ENCODE measurements at places on chromosomes 13 and 19.

GRCh38 chr13:29136341-29136740 is 316.2 kb downstream of the MTUS2 start:
- no peak for DNase-seq

DNA sequence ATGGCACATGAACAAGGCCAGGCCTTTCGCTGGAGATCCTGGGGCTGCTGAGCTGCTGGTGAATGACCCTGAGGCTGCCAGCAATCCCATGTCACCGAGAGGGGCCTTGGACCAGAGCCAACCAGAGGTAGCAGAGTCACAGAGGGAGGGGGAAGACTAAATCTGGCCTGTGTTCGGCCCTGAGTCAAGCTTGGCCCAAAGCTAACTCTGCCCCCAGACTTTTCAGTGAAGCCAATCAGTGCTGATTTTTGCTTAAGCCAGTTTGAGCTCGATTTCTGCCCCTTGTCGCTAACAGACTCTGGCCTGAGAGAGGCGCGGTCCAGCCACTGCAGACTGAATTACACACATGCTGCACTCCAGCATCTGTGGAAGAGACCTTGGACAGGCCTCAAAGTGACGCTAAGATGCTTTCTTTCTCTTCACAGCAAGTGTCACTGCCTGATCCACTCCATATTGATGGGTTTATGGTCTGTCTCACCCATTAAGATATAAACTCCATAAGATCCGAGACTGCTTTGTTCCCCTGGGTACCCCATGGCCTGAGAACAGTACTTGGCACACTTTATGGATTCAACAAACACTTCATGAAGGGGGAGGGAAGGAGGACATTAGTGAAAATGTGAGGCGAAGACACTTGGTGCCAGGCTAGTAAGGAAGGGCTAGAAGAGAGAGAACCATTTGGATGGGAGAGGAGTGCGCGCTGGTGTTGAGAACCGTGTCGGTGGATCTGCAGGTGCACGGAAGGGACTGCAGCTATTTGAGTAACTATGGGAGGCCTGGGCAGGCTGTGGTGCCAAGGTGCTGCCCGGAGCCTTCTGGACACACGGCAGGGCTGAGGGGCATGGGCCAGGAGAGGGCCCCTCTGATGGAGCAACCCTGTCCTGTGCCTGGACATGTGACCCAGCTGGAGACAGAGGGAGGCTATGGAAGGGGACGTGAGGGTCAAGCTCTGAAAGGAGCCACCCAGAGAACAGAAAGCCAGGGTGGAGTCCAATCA is 17.6 kb downstream of the RANBP3 start:
- DNase-seq, result no peak

DNA sequence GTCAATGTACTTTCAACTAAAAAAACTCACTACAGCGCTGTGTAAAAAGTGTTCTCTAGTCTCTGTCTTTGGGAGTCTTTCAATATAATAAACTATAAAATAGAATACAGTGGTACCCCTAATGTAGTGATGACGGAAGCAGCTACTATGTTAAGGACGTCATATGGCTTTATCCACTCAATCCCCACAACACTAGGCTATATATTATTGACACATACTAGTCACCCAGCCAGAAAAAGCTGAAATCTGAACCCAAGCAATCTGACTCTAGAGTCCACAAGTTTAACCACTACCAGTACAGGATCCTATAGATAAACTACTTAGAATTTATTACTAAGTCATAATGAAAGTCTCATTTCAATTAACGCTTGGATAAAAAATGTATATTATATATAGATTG is 48.3 kb downstream of the ELF1 start:
- DNase-seq, result no peak

GRCh38 chr19:49658139-49658517 is 7.5 kb downstream of the IRF3 start:
- DNase-seq, result no peak

- DNase-seq, result no peak
These were observed 5.1 kb downstream of the DACH1 start for GRCh38 chr13:71861769-71862458.

- DNase-seq, result no peak
These were observed 42.7 kb upstream of the GAS6 start for GRCh38 chr13:113906571-113906970.

- no peak for DNase-seq
These were observed 209.8 kb downstream of the POU4F1 start for GRCh38 chr13:78393286-78394142.

- no peak for DNase-seq
These were observed 2.3 kb downstream of the IER2 start for GRCh38 chr19:13152356-13152973.

DNA sequence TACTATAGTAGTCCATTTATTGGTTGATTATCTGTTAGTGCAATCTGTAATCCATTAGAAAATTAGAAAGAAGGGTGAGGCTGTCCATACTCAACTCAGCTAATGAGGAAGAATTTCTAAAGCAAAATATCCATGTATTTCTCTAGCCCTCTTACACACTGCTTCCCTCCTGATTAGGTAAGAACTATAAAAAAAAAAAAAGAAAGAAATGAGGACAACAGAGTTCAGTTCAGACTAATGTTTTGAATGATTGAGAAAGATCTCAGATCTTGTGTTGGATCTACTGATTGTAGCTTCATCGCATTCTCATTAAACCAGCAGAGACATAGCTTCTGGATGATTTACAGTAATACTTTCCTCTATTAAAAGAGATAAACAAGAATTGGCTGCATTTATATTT is 233.3 kb downstream of the KLF5 start:
- no peak for DNase-seq

- no peak for DNase-seq
These were observed 1466.4 kb downstream of the EFNB2 start for GRCh38 chr13:105069106-105069505.

DNA sequence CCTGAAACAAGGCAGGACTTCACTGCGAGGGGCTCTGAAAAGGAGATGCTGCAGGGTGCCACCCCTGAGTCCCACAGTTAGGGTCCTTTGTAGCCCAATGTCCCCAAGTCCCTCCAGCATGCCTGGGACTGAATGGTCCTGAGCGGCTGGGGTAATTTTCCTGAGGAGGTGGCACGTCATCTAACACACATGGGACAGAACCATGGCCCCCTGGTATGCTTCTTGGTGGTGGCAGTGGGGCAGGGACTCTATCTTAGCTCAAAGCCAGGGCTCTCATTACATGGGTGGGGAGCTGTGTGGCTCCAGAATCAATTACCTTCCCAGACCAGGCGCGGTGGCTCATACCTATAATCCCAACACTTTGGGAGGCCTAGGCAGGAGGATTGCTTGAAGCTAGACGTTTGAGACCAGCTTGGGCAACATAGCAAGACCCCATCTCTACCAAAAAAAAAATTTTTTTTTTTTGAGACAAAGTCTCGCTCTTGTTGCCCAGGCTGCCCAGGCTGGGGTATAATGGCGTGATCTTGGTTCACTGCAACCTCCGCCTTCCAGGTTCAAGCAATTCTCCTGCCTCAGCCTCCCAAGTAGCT is 7.9 kb upstream of the SLC7A9 start:
- no peak for DNase-seq

- DNase-seq, result no peak
These were observed at the start of gene SHC2 for GRCh38 chr19:460877-461720. TSS of gene SHC2 (minus strand) at chr19:461033. CDS start at chr19:460996, 37 bp downstream.

DNA sequence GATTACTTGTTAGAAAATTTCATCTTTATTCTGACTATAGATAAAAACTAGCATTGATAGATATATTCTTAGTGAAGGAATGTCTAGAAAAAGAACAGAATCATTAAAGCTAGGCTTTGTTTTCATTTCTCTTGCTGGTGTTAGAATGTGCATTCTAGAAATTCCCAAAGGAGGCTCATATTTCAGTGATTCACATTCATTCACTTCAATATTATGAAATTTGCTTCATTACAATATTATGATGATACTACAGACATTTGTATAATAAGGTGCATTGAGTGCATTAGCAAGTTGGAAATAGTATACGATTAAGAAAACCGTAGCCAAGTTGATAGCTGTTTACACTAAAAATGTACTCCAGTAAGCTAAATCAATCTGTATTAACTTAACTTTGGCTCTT is 70.7 kb upstream of the MYCBP2 start:
- DNase-seq, result no peak

- no peak for DNase-seq
These were observed 215.7 kb downstream of the TEX29 start for GRCh38 chr13:111536075-111536642.

DNA sequence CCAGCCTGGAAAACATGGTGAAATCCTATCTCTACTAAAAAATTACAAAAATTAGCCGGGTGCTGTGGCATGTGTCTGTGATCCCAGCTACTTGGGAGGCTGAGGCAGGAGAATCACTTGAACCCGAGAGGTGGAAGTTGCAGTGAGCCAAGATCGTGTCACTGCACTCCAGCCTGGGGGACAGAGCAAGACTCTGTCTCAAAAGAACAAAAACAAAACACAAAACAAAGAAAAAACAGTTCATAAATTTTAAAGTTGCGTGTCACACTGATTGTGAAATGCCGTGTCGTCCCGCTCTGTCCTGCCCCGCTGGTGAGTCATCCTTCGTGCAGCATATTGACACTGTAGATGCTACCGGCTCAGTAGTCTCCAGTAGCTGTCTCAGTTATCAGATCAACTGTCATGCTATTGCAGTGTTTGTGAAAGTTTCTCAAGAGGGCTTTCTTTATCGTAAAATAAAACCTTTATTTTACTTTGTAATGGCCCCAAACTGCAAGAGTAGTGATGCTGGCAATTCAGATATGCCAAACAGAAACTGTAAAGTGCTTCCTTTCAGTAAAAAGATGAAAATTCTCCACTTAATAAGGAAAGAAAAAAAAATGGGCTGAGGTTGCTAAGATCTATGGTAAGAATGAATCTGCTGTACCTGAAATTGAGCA is 36.4 kb upstream of the IGFL1 start:
- DNase-seq, result no peak

DNA sequence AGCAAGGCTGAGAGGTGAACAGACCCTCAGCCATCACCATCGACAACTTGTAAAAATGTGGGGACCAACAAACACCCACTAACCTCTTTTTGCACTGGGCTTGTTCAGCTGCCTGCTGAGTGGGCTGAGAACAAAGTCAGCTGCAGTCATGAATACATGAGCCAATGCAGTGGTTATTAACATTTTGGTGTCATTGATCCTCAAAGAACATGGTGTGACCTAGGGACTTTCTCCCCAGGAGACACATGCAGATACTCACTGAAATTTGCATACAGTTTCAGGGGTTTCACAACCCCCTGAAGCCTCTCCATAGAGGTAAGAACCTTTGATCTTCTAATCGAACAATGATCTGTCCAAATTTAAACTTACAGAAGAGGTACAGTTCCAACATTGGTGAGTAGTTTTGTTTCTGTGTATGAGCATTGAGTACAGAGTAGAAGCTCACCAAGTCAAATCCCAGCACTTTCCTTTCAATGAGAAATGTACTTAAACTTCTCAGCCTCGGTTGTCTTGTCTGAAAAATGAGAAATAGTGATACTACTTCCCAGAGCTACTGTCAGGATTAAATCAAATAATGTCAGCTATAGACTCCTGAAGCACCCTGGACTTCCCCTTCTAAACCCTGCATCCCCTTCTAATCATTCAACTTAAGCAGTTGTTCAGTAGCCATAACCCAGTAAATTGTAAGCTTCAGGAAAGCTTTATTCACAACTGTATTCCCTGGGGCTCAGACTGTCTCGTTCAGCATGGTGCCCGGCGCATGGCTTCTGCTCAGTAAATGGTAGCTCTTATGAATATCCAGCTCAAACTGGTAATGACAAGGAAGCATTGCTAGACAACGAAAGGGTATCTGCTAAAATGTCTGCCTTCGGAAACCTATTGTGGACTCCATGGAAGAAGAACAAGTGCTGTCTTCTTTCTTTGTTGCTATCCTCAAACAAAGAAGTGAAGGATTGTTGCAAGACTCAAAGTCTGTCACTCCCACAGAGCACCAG is 148.7 kb downstream of the FOXO1 start:
- DNase-seq, result no peak

- DNase-seq, result no peak
These were observed 248.7 kb downstream of the KLF5 start for GRCh38 chr13:73307481-73307880.

DNA sequence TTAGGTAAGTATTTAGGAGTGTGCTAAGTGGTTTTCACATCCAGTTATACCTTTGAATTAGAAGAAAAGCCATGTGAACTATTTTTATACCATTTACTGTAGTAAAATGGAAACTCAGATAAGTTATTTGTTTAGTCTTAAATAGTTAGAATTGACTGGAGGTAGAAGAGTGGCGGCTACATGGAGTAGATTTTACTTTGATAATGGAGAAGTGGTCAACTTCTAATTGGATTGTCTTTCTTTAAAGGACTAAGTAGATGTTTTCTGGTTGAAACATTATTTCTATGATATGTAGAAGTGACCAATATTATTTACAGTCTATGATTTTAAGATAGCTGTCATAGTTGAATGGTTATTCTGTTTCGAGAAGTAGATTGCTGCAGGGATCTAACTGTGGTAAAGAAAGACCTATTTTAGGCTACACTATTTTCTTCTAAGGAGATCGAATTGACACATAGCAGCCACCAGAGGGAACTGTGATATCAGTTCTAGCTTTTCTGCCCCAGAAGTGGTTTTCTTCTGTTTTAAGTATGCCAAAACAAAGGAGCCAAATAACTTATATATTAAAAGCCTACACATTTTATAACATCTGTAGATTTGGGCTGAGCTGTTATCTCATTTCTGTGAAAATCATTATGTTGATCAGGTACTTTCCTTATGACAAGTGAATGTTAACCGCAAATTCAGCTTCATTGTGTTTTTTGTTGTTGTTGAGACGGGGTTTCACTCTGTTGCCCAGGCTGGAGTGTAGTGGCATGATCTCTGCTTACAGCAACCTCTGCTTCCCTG is 26.1 kb downstream of the ZMYM2 start:
- no peak for DNase-seq
